ENCODE measurements at places on chromosomes 1 and 21.

DNA sequence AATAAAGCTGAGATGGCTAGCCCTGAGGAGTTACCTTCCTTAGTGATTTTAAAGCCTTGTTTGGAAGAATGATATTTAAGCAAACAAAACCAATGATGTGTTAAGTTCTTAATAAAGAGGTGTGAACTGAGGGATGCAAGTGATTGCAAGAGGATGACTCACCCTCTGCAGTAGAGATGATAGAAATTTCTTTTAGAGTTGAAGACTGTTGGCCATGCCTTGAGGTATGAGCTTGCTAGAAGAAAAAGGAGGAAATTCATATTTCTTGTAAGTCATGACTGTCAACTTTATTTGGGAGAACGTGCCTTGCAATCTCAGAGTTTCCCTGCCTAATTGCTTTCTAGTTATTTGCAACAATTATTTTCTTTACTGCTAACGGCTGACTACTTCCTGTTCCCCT lies 94.7 kb downstream of the PLA2G4A start:
- no peak for DNase-seq

DNA sequence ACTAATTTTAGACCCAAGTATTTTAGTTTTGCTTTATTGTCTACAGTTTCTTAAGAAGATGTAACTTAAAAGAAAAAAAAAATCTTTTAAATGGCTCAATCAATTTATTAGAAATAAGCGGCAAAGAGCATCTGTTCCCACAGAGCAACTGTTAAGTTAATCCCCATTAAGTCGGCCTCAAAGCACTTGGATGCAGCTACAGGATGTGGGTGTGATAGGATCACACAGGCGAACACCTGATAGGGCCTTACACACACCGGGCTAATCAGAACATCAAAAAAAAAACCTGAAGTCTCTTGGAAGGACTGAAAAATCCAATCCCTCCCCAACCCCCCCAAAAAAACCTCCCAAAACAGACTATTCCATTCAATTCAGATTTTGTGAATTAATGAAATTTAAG lies 23.0 kb downstream of the APP start:
- DNase-seq: no peak

GRCh38 chr1:17675744-17676143 lies 79.4 kb upstream of the ACTL8 start:
- no peak for DNase-seq

DNA sequence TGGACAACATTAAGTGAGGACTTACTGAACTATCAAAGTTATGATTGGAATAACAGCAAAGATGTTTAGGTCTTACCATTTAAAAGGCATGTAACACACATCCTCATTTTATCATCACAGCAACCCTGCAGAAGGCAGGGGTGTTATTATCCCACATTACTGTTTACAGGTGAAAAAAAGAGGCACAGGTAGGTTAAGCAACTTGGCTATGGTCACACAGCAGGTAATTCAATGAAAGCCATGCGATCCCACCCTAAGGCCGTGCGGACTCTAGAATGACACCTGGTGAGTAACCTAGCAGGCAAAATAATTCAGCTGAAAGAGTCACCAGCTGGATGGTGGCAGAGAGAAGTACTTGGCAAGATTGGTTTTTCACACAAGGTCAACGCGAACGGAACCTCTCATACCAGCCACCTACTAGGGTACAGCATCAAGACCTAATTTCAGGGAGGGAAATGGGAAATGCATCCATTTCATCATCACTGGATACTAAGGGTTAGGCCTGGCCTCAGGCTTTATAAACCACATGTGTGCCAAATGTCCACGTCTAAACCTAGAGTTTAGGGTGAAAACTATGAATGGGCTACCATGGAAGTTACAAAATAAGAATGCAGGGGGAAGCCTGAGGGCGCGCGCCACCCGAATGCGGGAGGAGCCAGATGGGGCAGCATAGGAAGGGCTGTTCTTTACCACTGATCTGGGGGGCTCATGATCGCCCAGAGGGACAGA lies 85.3 kb downstream of the SLC66A1 start:
- DNase-seq: no peak

- DNase-seq: no peak
Observed at GRCh38 chr1:24898909-24899439, 31.1 kb downstream of the RUNX3 start.

DNA sequence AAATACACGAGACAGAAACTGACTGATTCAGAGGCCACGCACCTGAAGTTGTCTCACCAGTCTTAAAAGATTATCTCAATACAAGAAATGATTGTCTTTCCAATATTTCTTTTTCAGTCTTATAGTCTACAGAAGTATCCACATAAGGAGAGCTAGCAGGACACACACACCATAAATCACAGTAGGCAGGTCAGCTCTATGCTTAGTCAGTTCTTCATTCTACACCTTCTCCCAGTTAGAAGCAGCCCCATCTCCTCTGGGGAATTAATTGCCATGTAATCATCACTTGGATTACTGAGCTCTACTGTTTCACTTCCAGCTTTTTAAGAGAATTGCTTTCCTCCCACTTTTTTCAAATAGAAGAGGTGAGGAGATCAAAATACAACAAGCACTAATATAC lies 59.6 kb downstream of the SMYD3 start:
- no peak for DNase-seq

DNA sequence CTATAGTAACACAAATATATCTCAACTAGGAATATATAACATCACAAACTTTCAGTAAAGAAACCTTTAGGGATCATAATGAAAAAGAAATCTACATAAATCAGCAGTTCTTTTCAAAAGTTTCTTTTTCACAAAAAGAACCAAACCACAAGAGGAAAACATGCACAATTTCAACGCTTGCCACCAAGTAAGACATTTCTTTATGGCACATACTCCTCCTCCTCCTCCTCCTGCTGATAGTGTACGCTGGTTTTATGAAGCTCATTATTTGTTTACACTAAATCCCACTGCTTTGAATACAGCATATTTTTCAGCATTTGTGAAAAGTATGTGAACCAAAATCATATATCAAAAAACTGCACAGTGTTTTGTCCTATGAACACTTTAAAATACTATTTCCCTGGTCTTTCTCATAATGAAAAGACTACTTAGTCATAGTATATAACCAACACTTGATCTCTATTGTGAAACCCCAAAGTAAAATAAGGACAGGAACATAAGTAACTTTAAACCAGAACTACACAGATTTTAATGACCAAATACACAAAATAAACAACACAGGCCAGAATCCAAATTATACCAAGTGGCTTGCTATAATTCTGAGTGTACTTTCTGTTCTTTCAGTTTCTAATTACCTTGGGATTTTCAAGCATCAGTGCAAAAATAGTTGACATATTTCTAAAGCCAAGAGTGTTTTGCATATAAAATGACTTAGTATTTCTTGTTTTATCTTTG lies 184.2 kb downstream of the EIF4G3 start:
- DNase-seq: no peak

DNA sequence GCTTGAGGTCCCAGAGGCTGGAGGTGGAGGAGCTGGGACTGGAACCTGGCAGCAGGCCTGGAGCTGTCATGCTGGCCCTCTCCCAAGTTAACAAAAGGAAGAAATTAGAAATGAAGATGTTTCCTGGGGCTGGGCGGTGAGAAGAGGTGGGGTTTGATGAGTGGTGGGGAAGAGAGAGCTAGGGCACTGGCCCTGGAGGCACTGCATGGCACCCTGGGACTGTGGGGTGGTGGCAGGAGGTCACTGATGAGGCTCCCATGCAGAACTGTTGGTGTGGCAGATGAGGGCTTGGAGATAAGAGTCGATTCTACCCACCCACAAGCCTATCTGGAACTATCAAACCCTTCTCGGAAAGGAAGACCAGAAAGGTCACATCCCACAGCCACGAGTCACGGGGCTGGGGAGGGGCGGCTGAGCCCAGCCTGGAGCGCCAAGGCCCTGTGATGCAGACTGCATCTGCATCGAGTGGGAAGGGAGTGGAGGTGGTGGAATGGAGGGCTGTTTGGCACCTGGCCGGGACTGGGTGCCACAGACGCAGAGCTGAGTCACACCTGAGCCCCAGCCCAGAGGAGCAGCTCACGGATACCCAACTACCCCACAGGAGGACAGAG lies 29.4 kb downstream of the MRPL37 start:
- peak; percentile 11 for DNase-seq

DNA sequence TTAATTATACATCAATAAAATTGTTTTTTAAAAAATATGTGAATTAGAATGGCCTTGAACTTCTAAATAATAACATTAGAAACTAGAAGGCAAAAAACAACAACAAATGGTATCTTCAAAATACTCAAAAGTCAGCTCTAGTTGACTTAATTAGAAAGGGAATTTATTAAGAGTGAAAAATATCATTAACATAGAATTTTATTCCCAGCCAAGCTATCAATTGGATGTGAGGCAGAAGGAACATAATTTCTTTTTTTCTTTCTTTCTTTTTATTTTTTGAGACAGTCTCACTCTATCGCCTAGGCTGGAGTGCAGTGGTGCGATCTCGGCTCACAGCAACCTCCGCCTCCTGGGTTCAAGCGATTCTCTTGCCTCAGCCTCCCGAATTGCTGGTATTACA lies 51.2 kb upstream of the CAPZB start:
- no peak for DNase-seq

DNA sequence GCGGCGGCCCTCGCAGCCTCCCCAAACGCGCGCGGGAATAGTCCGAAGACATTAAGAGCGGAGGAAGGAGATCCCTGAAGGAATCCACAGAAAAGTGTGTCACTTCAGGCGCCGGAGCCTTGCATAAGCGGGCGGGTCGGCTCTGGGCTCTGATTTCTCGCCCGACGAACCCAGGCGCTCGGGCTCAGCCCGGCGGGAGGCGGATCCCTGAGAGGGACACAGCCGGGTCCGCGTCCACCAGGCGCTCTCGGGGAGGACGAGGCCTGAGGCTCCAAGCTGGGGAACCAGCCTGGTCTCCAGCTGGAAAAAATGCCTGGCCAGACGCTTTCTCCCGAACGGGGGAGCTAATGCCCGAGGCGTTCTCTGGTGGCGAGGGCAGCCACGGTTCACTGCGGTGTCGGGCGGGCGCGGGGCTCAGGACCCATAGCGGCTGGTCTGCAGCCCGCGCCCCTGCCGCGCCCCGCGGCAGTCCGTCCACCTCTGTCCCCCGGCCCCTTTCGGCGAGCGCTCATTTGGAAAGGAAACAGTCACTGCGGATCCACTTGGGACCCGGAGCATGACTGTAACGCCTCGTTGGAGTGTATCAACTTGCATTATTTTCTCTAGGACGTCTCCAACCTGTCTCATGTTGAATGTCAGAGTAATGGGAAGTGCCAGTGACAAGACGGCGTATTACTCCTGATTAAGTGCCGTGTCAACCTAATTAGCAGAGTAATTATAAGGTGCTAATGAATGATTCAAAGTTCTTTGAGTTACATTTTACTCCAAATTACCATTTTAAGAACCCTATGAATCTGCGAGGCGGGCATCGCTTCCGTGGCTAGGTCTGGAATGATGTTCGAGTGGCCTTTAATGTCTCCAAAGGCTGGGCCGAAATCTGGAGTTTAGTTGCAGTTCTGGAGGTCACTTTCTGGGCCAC lies 1.6 kb upstream of the BARHL2 start:
- no peak for DNase-seq

GRCh38 chr1:212669600-212669999 lies 30.0 kb downstream of the BATF3 start:
- no peak for DNase-seq

DNA sequence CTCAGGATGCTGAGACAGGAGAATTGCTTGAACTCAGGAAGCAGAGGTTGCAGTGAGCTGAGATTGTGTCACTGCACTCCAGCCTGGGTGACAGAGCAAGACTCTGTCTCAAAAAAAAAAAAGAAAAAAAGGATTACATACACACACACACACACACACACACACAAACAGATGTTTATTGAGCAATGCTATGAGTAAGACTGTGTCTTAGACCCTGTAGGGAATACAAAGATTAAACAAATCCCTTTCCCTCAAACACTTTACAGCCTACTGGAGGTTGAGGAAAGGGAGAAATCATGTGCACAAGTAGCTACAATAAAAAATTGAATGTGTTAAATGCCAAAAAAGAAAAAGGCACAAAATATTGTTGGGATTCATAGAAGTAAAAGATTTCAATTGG lies 58.1 kb downstream of the RPAP2 start:
- DNase-seq: no peak

DNA sequence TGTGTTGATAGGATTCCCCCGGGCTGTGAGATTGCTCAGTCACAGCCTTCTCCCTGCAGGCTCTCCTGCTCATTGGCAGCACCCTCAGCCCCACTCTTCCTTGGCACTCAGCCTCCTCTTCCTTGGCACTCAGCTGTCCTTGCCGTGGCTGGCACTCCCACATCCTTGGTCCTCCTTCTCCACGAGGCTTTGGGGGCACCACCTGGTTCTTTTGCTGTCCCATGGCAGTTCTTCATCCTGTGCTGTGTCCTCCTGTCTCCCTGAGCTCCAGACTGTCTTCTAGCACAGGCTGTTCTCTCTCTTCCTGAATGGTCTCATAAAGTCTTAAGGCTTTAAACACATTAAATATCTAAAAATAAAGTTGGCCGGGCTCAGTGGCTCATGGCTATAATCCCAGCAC lies 27.0 kb downstream of the PKNOX1 start:
- DNase-seq: no peak

DNA sequence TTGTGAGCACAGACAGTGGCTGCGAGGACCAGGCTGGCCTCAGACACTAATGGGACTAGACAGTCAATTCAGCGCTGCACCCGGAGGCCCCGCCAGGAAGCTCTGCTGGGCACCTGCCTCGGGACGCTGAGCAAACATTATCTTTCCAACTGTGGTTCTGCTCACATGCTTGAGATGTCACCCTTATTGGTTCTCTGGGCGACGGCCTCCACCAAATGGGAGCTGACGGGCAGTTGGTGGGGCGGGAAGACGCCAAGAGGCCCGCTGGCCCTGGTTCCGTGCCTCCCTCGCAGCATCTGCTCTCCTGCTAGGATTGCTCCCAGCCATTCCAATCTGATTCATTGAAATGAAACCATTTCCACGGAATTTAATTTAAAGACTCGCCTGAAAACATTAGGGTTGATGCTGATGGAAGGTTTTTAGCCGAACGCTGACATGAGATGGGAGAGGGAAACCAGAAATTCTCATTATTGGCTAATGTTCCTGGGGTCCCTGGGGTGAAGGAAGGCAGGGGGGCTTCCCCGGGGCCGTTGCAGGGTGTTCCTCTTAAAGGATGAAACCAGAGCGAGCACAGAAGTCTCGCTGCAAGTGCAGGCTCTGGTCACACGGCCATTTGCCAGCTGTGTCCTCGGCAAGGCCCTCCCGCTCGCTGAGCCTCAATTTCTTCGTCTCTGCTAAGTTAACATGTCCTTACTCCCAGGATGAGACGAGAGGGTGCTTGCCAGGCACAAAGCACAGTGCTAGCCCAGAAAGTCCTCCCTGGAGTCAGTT lies 512.2 kb downstream of the NPHP4 start:
- no peak for DNase-seq

GRCh38 chr1:92679980-92680379 lies 104.9 kb downstream of the EVI5 start:
- no peak for DNase-seq

DNA sequence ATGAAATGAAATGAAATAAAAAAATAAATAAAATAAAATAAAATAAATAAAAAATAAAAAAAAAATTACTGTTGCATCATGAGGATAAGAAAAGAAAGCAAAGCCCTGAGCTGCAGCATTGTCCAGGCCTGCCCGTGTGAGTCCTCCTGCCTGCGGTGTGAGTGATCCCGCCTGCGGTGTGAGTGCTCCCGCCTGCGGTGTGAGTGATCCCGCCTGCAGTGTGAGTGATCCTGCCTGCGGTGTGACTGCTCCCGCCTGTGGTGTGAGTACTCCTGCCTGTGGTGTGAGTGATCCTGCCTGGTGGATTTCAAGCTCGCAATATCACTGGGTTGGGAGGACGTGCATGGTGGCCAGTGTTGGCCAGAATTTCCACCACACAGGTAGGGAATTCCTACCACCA lies 22.4 kb upstream of the PTTG1IP start:
- DNase-seq: no peak

- no peak for DNase-seq
Observed at GRCh38 chr1:42552636-42553035, 89.5 kb downstream of the CCDC30 start.

GRCh38 chr1:110070671-110071242 lies at the start of gene ALX3:
TSS of gene ALX3 (minus strand) at chr1:110070672. CDS start at chr1:110070612, 60 bp downstream.
- no peak for DNase-seq
